ENCODE measurements at places on chromosomes 16 and 17.

- DNase-seq: no peak
These were observed 845 bp downstream of the P3H4 start for GRCh38 chr17:41810659-41811548.

DNA sequence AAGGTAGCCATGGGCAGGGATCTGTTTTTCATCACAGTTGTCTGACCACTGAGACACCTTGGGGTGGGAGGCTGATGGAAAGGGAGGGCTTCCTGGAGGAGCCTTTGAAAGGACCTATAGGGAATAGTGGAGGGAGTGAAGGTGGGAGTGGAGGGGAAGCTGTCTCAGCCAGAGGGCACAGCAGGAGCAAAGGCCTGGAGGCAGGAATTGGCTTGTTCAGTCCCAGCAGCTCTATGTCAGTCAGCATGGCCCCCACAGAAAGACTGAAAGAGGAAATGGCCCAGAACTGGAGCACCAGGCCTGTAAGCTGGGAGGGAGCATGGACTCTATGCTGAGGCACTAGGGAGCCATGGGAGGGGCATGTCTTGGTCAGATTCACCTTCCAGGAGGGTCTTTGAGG, 12.8 kb upstream of the CBFB start:
- DNase-seq: no peak

DNA sequence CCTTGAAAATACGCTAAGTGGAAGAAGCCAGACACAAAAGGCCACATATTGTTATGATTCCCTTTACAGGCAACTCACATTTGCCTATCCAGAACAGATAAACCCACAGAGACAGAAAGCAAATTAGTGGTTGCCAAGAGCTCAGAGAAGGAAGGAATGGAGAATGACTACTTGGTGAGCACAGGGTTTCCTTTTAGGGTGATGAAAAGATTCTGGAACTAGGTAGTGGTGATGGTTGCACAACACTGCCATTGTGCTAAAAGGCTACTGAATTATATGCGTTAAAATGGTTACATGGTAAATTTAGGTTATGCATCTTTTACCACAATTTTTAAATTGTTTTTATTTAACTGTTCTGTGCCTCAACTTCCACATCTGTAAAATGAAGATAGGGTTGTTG, 4.4 kb downstream of the COPRS start:
- no peak for DNase-seq

DNA sequence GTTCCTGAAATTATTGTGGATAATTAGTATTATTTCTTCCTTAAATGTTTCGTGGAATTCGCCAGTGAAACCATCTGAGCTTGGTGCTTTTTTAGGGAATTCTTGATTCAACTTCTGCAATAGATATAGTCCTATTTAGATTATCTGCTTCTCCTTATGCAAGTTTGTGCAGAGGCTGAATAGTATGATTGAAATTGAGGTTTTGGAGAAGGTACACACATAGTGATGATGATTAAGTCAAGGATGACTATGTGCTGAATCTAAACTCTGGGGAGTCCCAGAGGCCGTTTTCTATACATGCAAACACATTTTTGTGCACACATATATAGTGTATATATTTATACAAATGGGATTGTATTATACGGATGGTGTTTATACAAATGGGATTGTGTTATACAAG, 5.2 kb upstream of the MYH4 start:
- no peak for DNase-seq

- DNase-seq: no peak
These were observed 5.0 kb upstream of the ALDH3A1 start for GRCh38 chr17:19753051-19753509.

DNA sequence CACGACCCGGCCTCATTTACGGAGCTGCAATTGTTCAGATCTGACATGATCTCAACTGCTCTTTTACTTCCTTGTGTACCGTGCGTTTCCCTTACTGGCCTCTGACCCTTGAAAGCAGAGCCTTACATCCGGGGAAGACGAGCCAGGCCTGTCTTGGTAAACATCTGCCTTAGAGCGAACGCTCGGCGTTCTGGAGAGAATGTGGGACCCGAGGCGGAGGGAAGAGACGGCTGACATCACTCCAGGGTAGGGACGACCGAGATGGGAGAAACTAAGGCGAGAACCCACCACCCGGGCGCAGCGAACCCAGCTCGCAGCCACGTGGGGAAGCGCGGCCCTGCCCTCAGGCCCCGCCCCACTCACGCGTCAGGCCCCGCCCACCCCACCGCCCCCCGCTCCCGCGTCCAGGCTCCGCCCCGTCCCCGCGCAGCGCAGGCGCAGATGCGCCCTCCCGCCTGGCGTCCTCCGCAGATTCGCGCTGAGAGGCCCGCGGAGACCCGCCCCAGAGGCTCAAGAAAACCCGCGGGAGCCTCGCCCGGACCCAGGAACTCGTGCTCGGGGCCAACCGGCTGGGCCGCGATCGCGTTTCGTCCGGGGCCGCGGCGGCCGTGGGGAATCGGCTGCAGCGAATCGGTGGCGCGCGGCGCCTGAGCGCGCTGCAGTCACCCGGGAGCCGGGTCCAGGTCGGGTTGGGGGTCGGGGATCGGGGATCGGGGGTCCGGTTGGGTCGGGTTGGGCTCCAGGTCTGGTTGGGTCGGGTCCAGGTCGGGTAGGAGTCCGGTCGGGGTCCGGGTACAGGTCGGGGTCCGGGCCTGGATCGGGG, at the start of gene TELO2:
Gene TELO2 (plus strand): TSS at position 438 of the 823 bp plus-strand sequence. CDS start 922 bp downstream, outside the sequence.
- DNase-seq: peak; percentile 55

DNA sequence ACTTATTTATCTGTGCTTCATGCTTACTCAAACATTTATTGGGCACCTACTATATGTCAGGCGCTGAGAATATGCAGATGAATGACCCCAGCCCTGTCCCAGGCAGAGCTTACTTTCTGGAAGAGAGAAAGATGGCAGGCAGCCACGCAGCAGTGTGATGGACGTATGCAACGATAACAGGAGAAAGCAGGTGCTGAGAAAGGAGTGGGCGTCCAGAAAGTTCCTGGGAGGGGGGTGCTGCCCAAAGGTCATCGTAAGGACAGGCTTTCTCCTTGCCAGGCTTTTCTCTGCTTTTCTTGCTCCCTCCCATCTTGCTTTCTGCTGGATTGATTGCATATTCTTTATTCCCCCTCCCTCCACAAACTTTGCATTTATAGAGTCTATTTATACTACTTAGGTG, 124.5 kb downstream of the GAS7 start:
- DNase-seq: no peak

GRCh38 chr17:81294512-81295030, 536 bp downstream of the SLC38A10 start:
- DNase-seq: no peak

- DNase-seq: no peak
These were observed 26.4 kb upstream of the KSR1 start for GRCh38 chr17:27429666-27430382.

GRCh38 chr17:41610965-41611640, 1.5 kb downstream of the KRT16 start:
- DNase-seq: no peak

DNA sequence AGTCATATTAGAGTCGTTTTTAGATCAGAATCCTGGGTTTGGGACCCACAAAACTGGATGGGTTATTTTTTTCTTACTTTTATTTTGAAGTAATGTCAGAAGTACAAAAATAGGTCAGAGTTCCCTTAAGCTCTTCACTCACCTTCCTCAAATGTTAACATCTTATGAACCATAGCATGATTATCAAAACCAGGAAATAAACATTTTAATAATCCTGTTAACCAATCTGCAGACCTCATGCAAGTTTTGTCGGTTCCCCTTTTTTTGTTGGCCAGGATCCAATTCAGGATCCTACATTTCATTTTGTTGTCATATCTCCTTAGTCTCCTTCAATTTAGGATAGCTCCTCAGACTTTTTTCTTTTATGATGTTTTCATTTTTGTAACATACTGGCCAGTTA, 162.0 kb downstream of the CHD9 start:
- no peak for DNase-seq

All from activated CD8-positive, alpha-beta memory T cell treated with anti-CD3 and anti-CD28 coated beads for 1 hour (primary cell).